ENCODE measurements at places on chromosomes 3 and 15.

- no peak for DNase-seq
Observed at GRCh38 chr3:113501597-113501996, 13.4 kb downstream of the SPICE1 start.

- DNase-seq, result peak; percentile 44
Observed at GRCh38 chr3:159632851-159633250, 355.8 kb upstream of the IL12A start.

DNA sequence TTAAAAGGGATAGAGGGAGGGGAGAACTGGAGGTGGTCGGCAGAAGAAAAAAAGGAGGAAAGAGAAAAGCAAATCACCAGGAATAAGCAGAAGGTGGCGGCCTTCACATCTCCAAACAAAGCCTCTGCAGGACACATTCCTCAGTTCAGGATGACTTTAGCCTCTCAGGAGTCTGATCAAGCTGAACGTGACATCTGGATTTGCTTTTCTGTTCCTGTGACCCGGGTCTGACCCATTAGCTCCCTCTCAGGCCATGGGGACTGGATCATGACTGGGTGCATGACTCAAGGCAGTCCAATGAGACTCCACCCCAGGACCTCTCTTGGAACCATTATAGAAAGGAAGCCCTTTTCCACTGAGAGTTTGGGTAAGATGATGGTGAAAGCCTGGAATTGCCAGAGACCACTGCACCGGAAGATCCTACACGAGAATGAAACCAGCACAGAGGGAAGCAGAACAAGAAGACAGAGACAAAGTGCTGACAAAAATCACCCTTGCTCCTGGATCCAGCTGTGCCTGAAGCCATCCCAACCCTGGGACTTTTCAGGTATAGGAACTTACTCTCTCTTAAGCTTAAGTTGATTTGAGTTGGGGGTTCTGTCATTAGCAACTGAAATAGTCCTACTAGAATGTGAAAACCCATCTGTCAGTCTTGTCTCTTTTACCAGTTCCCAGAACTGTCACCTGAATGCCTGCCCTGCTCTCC lies 45.4 kb upstream of the RAD18 start:
- DNase-seq, result no peak

DNA sequence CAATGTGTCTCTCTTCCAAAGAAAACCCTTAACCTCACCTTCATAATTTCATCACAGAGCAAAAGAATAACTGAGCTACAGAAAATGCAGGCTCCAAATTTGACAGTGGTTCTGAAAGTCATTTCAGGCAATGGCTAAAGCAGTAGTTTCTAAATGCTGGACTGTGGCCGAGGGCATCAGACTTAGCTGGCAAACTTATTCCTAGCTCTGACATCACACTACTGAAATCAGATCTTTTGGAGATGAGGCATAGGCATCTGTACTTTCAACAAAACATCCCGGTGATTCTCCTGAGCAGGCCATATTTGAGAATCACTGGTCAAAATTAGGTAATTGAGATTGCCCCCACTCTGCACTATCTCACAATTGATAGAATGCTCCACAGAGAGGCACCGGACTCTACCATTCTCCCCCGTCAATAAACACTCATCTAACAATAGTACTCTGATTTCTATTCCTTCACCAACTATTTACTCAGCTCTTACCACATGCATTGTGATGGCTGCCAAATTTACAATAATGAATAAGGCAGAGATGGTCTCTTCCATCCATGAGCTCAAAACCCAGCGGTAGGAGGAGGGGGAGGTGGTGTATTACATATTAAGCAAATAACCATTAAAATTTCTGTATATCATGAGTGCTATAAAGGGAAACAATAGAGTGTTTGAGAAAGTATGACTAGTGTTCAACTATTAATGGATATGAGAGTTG lies 57.3 kb upstream of the SPRED1 start:
- no peak for DNase-seq

Data from bronchial epithelial cell (primary cell).